Putamen (tissue), 1 donor: ENCODE measurements at places on chromosomes 3 and 15.

DNA sequence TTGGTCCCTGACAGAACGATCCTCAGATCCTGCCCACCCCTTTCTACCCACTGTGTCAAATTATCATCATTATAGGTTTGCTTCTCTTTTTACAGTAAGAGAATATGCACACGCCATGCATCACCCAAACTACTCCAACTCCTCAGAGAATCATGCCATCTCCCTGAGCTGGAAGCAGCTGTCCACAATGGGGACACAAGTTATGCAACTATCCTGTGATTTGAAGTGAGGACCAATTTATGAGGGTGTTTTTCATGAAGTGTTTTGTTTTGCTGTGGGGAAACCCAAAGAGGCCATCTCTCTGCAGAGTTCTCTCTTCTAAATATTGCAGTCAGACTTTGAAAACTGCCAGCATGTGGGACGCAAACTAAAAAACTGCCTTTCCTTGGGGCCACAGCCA, 35.8 kb upstream of the TNFSF10 start:
- DNase-seq = no peak

DNA sequence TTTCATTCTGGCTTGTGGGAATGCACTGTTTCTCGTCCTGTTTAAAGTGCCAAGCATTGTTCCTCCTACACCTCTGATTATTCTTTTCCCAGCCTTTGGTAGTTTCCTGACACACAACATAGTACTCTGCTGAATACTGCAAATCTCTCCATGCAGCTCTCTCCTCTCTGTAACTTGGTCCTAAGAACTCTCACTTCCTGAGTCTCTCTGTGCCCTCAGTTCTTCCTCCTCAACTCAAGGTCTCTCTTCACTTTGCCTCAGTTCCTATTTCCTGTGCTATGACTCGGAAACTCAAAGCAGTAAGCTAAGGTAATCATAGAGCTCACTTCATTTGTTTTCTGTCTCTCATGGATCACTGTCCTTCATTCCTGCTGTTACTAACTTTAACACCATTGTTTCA, 113.4 kb downstream of the ZNF280D start:
- DNase-seq = no peak

GRCh38 chr3:8519156-8519555, 17.5 kb downstream of the LMCD1 start:
- DNase-seq = no peak

- DNase-seq = no peak
Observed at GRCh38 chr15:39646425-39646824, 65.5 kb downstream of the THBS1 start.

DNA sequence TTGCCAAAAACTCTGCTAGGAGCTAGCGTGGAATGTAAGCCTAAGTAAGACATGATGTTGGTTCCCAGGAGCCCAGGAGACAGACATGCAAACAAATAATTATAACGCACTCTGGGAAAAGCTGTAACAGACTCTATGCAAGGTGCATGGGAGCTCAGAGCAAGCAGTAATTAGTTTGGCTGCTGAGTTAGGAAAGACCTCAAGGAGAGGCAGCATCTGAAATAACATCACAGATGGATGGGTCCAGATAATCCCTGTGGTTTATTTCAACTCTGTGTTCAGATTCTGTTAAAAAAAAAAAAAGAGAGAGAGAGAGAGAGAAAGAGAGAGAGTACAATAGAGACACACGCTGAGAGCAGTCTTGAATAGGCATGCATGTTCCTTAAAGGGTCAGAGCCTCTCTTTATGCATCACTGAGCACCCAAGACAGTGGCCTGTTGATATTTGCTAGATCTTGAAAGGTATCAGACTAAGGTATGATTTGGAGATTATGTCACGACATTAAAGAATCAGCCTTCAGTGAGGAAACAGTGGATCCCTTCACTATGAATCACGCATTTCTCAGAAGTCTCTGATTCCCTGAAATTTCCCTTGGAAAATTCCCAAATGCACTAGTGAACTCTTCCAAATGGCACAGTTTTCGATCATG, 124.4 kb upstream of the LIPC start:
- DNase-seq = no peak

DNA sequence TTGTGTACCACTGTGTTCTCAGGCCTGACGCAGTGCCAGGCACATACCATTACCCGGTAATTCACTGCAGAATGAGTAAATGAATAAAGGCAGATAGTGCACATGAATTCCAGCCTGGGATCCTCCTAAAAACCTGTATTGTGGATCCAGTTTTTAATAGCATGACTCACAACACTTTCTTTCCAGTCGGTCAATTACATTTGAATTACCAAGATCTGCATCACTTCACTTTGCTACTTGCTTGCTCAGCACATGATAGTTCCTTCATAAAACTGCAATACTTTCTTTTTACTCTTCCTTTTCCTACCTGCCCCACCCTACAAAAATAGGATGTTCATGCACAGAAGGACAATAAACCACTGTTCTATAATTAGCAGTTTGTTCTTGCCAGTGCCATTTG, 553.8 kb downstream of the MAGI1 start:
- no peak for DNase-seq
